Effector memory CD8-positive, alpha-beta T cell (primary cell): ENCODE measurements at places on chromosomes 2 and 18.

- DNase-seq: no peak
These were observed 40.2 kb downstream of the MYOM1 start for GRCh38 chr18:3179430-3180089.

- no peak for DNase-seq
These were observed 26.3 kb downstream of the EFR3B start for GRCh38 chr2:25068217-25068616.

GRCh38 chr2:239910851-239911640 is 114.1 kb downstream of the NDUFA10 start:
- DNase-seq: no peak

GRCh38 chr2:212145121-212145520 is 393.5 kb downstream of the ERBB4 start:
- DNase-seq: no peak

GRCh38 chr2:42854207-42854818 is 61.9 kb upstream of the HAAO start:
- no peak for DNase-seq

- DNase-seq: no peak
These were observed 313.0 kb upstream of the NRXN1 start for GRCh38 chr2:51344886-51345285.

DNA sequence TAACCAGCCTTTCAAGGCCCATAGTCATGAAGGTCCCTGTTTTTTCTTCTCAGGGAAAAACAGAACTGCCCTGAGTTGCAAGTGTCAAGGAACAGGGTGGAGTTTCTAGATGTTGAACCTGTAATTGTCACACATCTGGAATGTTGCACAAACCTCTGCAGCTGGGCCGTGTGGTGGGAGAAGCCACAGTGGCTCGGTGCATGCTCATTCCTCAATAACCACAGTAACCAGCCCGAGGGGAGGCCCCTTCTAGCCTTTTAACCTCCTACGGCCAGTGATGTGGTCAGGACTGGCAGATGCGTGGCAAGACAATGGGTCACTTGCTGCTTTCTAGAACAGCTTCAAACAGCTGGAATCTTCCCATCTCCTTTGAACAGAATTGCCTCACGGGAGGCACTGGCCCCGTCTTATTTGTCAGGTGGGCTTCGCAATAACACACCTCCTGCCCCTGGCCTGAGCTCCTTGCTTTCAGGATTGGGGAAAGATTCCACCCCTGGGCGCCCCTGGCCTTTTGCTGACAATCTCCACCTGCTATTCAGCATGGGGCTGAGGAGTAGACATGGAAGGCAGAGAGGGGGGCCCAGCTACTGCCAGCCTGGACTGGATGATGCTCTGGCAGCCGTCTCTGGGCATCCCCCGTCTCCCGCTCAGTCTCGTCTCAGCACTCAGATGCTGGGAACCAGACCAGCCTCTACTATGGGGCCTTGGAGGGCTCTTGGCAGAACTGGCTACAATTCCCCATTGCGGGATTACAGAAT is 102.9 kb downstream of the KLHL29 start:
- no peak for DNase-seq

DNA sequence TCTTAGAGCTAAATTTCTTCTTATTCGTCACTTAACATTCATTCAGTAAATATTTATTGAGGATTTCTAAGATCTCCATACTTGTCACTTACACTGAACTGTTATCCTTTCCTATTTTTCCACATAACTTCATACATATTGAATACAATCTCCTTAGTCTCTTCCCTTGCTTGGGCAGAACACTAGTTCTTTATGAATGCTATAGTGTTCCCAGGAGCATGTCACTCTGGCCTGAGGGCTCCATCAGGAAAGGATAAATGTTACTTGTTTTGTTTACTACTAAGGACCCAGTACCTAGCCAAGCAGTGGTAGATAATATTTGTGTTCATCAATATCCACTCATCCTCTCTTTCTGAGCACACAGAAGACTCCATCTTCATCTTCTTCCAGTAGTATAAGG is 544.7 kb downstream of the ZEB2 start:
- DNase-seq: no peak

DNA sequence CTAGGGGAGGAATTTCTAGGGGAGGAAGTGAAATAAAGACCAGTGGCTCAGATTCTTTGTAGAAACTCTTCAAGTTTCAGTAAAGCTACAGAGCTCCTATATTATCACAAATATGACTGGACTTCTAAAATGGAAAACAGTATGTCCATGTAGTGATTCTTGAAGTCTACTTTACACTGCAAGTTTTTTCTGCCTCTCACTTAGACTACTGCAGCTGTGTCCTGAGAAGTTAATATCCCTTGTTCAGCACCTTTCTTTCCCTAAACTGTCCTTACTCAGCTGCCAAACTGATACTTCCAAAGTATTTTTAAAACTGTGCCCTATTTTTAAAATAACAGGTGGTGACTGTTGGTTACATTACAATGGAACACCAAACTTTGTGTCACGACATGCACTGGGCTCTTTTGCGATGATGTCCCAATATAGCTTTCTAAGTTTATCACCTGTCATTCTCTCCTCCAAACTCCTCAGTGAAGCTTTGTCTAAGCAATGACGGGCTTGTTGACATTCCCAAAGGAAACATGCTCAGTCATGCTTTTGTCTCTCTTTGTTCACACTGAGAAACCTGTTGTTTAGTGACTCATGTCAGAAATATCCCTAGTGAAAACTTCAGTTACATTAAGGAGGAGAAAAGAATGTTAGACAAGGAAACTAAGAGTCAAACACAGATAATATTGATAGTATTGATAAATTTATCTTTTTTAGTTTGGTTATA is 341.1 kb downstream of the ARL6IP6 start:
- DNase-seq: no peak

DNA sequence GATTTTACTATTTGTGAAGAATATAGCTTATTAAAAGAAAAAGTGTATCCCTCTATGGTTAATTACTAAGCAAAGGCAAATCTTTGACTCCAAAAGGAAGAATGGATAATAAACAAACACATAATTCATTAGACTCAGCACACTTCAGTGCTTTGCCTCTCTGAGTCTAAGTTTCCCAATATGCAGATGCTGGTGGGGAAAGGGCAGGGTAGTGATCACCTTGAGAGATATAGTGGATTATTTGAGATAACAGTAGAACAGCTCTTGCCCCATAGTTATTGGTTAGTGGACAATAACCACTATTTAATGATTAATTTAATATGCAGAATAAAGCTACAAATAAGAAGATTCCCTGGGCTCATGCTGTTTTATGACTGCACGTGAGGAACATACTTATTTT is 98.2 kb upstream of the SLC8A1 start:
- DNase-seq: no peak

DNA sequence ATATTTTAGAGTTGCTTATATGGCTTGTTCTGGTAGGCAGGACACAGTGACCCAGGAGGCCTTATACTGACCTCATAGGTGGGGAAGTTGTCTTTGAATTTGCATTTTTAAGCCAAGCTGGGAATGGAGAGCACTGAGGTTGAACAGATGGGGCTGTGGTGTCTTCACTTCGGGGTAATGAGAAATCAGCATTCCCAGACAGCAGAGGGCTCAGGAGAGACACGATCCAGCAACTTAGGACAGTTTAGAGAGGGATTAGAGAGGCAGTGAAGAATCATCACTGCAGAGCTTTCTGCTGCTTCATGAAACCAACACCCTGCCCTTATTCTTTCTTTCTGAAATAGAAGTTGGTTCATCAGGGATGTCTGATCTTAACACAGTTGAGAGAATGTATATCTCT is 202.4 kb downstream of the TDRD15 start:
- no peak for DNase-seq

- DNase-seq: no peak
These were observed 194.7 kb upstream of the GLI2 start for GRCh38 chr2:120540719-120541552.

- no peak for DNase-seq
These were observed 35.3 kb upstream of the GULP1 start for GRCh38 chr2:188256420-188256819.

- no peak for DNase-seq
These were observed 23.2 kb upstream of the GREB1L start for GRCh38 chr18:21218862-21219261.

DNA sequence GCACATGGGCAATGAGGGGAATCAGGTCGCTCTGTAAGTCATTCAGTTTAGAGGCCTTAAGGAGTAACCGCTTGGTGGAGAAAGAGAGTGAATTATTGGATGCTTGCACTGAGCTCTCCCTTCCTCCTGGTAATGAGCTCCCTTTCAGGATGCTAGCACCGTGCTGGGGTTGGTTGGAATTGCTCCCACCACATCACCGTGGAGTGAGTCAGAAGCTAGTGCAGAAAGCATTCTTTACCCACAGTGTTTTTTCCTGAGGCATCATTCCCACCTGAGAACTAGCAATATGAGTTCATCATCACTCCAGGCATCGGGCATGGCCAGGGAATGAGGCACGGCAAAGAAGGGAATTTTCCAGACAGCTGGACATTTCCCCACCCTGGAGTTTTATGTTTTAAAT is 57.6 kb downstream of the ITGB6 start:
- no peak for DNase-seq

DNA sequence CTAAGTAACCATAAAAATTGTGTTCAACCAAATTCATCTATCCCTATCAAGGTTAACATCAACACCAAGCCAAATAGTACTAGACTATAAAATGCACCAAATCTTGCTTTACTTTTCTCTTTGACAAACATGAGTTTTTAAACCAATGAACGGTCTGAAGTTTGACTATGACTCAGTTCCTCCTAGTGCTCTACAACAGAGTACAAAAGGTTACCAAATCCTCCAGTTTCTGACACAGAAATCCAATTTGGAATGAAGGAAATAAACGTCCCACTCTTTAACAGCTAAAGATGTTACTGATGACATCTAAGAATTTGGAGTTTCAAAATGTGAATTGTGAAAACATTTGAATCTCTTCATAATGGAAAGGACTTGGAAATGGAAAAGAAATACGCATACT is 11.8 kb upstream of the ACVR1 start:
- no peak for DNase-seq

- DNase-seq: no peak
These were observed 63.8 kb downstream of the ZNF236 start for GRCh38 chr18:76886112-76886511.

- no peak for DNase-seq
These were observed 3.0 kb downstream of the EN1 start for GRCh38 chr2:118844261-118845004.

DNA sequence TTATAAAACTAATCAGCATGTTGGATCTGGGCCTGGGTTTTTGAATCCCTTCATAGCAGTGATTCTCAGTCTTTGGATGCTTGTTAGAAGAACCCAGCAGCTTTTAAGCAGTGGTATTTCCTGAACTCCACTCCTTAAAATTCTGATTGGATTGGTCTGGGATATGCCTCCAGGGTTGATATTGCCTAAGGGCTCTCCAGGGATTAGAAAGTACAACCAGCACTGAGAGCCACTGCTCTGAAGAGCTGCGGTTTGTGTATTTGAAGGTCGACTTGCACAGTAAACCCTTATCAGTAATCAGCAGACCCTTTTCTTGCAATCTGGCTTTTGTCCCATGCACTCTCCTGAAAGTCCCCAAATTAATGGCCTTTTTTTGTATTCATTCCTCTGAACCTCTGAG is 17.0 kb upstream of the RBMS1 start:
- no peak for DNase-seq

- DNase-seq: no peak
These were observed 39.0 kb downstream of the PLB1 start for GRCh38 chr2:28534817-28535216.

DNA sequence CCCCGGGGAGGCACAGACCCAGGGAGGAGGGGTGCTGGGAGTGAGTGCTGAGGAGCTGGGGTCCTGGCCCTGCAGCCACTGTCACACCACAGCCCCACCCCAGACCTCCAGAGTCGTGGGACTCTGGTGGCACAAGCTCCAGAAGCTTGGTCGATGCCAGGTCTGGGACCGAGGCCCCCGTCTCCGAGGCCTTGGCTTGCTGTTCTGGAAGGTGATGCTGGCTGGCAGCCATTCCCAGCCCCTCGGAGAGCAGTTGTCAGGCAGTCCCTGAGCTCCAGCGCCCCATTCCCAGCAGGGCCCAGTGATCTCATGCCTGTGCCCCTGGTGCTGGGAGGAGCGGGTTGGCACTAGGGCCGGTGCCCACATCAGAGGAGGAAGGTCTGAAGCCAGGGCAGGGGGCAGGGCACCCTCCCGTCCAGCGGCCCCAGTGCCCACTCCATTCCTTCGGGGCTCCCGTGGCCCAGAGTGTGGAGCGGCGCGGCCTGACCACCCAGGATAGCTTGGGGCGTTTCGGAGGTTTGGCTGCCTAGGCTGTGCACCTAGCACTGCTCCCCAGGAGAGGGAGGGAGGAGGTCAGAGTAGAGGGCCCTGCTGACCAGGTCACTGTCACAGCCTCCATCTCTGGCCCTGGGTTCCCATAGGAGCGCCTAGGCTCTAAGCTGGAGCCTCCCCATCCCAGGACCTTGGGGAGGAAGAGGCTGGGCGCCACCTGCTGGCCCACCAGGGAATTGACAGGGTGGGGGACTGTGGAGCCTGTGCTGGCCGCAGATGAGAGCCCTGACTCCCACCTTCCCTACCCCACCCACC is 16.8 kb upstream of the ALPI start:
- no peak for DNase-seq

GRCh38 chr2:74142340-74142739 is 5.4 kb downstream of the BOLA3 start:
- DNase-seq: no peak

DNA sequence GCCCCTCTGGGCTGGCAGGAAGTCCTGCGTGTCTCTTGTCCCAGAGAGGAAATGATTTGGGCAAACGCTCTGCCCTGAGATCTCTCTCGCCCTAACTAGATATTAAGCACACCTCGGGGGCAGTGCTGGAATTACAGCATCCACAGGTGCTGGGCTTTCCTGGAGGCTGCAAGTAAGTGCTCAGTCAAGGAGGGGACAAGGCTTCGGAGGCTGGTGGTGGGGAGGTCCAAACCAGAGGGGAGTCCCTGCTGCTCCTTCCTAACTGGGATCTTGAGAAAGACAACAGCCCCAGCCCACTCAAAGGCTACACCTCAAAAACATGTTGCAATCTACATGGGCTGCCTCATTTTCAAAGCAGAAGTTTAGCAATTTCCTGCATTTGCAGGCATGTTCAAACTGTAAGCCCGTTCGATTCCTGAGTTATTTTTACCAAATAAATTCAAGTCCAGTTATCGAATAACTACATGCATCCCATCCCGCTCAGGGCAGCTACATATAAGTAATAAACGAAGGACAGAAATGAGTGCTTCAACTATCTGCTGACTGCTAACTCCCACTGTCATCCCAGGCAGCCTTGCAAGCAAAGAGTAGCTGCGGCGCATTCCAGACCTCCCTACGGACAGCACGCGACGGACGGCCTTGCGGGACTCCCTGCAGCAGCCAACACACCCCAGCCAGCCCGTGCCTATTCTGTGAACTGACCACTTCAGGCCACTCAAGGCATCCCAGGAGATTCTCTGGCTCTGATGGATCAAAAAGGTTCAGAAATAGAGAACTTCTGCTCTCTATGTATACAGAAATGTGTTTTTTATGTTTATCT is 27.5 kb downstream of the ZNF516 start:
- DNase-seq: no peak

- no peak for DNase-seq
These were observed 13.9 kb downstream of the RDH14 start for GRCh38 chr2:18546567-18546966.
